DMS79 treated with DMSO at 0.1 percent for 48 hours (cell line): ENCODE measurements at places on chromosomes 16 and 17.

DNA sequence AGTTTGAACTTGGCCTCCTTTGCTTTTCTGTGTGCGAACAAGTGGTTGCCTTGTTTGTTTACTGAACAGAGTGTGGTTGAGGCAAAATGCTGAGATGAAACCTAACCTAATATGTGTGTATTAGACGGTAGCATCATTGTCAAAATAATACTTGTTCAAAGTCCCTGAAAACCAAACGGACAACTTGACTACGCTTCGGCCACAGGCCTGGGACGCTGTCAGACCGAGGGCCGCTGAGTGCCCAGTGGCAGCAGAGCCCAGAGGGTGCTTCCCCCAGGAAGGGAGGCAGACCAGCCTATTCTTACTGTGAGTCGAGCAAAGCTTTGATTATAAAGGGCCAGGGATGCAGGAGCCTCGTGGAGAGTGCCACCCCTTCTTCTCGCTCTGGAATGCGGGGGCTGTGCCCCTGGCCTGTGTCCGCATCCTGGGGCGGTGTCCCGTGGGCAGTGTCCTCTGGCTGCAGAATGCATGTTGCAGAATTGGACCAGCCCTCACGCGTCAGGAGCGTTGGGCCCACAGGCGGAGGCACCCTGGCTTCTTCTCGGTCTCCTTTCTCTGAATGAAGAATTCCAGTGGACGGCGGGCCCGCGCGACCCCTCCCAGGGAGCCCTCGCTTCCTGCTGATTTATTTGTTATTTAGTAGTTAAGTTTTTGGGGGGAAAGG lies 5.2 kb downstream of the ACSF3 start:
- DNase-seq = no peak

GRCh38 chr17:47785538-47786123 lies 36.0 kb downstream of the OSBPL7 start:
- DNase-seq = no peak

DNA sequence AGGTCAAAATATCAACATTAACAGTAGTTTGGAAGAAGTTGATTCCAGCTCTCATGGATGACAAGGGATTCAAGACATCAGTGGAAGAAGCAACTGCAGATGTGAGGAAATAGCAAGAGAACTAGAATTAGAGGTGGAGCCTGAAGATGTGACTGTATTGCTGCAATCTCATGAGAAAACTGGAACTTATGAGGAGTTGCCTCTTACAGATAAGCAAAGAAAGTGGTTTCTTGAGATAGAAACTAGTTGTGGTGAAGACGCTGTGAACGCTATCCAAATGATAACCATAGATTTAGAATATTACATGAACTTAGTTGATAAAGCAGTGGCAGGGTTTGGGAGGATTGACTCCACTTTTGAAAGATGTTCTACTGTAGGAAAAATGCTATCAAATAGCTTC lies 67.8 kb downstream of the GOSR1 start:
- DNase-seq = no peak

- DNase-seq = no peak
These were observed 180.7 kb upstream of the CACNG5 start for GRCh38 chr17:66654106-66654740.

GRCh38 chr16:75376475-75377161 lies 56.7 kb downstream of the CFDP1 start:
- DNase-seq = no peak

GRCh38 chr16:15672514-15673167 lies 22.6 kb downstream of the NDE1 start:
- no peak for DNase-seq

DNA sequence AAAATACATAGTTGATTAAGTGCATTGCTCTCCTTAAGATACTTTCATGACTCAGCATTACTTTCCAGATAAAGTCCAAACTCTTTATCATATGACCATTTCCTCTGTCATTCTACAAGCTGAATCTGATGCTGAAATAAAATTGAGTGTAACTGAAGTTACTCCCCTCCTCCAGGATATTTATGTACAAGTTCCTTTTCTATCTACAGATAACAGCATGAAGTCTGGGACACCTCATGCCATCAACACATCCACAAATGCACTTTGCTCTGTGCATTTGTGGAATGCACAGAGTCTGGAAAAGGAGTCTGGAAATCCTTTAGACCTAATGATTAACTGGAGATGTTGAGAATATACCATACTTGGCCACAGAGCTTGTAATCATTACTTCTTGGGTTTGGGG lies 60.5 kb downstream of the ACSM2B start:
- no peak for DNase-seq

DNA sequence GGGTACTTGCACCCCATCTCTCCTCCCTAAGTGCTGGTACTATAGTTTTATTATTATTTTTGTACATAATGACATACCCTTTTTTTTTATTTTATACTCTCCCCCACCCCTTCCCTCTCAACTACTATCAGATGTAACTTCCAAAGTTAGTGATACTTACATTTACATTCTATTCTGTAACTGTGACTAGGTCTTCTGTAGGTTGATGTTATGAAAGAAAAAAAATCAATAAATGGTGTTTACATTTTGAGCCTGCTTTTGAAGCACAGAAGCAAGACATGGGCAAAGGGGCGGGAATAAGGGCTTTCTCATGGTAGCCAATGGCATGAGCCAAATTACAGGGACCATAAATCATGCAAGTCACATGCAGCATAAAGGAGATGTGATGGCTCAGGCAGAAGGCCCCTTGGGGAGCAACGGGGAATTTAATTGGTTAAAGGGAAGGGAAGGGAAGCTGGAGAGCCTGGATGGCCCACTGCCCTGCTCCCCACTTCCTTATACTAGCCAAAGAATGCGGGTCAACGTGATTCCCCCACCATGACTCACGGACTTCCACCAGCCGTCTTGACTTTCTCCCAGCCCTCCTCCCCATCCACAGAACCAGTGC lies 2.4 kb upstream of the ACSF2 start:
- DNase-seq = no peak

GRCh38 chr16:29726845-29727377 lies 18.9 kb downstream of the C16orf54 start:
- no peak for DNase-seq
